Stimulated activated CD4-positive, alpha-beta T cell treated with anti-CD3 and anti-CD28 coated beads, Interleukin-15, amount 100 ng/mL, for 1 hour (primary cell): ENCODE measurements at places on chromosomes 5 and 9.

- no peak for DNase-seq
Measured at GRCh38 chr5:140868721-140869554, at the start of gene PCDHA11. TSS of gene PCDHA11 (plus strand) at chr5:140868957. CDS start at chr5:140869104, 147 bp downstream.

DNA sequence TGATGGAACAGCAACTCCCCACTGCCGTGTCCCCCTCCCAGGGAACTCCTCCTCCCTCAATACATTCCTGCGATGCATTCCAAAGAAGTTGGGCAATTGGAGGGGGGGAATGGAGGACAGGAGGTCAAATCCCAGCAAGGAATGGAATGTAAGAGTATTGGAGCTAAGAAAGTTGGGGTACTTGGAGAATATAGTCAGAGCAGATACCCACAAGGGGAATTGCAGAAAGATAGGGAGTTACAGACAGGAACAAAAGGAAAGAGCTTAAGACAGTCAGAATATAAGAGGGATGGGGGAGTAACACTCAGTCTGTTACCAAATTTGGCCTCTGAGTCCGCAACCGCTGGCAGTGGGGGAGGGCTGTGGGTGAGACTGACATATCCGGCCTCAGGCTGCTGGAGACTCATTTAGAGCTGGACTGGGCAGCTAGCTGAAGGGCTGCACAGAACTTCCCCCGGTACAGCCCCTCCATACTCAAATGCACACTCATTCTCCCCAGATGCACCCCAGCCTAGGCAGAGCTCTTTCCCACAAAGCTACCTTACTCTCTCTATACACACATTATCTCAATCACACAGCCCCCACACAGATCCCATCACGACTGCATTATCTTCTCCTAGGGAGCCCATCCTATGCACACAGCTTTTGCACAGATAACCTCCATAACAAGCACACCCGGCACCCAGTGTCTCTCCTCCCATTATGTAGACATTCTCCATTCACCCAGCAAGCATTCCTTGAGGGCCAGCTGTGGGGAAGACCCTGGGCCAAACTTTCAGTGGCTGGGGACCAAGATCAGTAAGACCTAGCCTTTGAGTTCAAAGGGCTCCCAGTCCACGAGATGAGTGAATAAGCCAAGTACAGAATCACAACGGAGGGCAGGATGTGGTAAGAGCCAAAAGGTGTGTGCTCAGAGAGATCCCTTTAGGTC lies 3.7 kb downstream of the TLN1 start:
- DNase-seq: no peak

- DNase-seq: no peak
Measured at GRCh38 chr9:134179595-134179917, 15.2 kb upstream of the RNU6ATAC start.

GRCh38 chr5:9421884-9422283 lies 124.0 kb downstream of the SEMA5A start:
- no peak for DNase-seq

DNA sequence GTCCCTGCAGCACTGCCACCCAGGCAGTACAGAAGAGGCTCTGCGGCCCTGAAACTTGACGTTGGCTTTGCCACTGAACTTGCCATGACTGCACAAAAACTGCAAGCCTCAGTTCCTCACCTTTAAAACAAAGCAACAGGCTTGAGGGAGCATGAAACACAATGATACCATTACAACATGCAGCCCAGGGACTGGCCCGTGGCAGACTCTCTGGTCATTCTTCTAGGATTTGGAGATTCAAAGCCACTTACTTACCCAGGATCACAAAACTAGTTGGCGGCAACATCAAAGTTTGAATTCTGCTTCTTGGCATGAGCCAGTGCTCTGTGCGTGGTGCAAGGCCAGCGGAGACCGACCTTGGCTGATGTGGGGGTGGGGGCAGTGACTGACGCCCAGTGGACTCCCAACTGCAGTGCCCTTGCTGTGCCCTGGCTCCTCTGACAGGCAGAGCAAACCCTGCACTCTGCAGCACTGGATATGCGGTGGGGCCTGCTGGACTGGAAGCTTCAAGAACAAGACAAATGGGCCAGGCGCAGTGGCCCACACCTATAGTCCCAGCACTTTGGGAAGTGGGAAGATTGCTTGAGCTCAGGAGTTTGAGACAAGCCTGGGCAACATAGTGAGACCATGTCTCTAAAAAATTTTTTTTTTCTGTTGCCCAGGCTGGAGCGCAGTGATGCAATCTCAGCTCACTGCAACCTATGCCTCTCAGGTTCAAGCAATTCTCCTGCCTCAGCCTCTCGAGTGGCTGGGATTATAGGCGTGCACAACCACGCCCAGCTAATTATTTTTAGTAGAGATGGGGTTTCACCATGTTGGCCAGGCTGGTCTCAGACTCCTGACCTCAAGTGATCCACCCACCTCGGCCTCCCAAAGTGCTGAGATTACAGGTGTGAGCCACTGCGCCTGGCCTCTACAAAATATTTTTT lies 18.9 kb downstream of the SQSTM1 start:
- no peak for DNase-seq

- no peak for DNase-seq
Measured at GRCh38 chr5:81209386-81209785, 23.7 kb upstream of the CKMT2 start.

- DNase-seq: no peak
Measured at GRCh38 chr5:77946381-77947040, 170.4 kb upstream of the TBCA start.

DNA sequence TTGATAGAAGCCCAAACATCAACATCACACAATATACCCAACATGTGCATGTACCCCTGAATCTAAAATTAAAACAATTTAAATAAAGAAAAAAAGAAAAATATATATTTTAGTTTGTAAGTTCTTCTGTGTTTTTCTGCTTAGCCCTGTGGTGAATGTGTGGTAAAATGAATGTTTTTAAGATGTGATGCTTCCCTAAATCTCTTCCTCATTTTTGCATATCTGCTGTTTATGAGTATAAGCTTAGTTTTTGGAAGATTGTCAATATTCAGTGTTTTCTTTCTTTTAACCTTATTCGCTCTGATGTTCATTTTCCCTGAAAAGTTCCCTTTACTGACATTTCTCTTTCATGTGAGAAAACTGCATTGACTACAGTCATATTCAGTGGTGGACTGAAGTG lies 44.4 kb upstream of the DAB2 start:
- DNase-seq: no peak

DNA sequence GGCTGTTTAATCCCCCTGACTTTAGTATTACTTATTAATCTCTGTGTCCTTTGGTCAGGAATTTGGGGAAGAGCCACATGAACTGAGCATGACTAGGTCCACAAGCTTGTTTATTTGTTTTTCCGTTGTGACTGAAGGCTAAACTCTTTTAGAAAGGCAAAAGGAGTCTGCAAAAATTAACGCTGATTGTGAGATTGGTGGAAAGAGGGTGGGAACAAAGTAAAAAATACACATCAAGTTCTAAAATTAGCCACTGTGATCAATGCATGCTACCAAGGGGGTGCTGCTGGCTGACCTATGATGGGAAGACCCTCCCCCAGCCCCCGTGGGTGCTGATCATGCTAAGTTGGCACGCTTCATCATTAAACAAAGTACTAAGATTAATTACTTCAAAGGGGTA lies 356.8 kb downstream of the ADGRV1 start:
- no peak for DNase-seq

DNA sequence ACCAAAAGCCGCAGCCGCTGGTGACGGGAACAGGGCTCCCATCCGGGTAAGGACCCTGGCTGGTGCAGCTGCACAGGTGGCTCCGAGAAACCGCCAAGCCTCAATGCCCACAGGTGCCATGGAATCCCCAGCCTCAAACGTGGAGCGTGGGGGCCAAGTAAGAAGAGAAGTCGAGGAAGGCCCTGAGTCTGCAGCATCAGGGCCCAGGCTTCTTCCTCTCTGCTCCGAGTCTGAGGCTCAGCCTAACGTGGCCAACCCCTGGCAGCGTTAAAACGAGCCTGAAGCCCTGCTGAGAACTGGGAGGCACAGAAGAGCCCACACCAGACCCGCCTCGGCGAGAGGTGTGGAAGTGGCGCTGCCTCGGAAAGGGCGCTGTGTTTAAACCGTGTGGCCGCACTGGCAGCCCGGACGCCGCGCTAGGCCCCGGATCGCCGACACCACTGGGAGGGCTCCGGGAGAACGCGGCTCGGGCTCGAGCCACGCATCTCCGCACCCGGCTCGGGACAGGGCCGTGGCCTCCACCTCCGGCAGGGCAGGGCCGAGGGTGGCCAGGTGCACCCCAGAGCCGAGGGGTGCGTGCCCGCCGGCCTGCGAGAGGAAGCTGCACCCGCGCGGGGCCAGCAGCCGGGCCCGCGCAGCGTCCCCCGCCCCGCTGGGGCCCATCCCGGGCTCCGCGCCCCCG lies 730 bp downstream of the ZMYND19 start:
- no peak for DNase-seq

GRCh38 chr5:120463991-120464626 lies at the start of gene PRR16:
TSS of gene PRR16 (plus strand) at chr5:120464300.
- no peak for DNase-seq

GRCh38 chr9:96554801-96555566 lies 64.7 kb downstream of the CDC14B start:
- no peak for DNase-seq

GRCh38 chr9:131986576-131986975 lies 93.1 kb downstream of the MED27 start:
- DNase-seq: no peak

DNA sequence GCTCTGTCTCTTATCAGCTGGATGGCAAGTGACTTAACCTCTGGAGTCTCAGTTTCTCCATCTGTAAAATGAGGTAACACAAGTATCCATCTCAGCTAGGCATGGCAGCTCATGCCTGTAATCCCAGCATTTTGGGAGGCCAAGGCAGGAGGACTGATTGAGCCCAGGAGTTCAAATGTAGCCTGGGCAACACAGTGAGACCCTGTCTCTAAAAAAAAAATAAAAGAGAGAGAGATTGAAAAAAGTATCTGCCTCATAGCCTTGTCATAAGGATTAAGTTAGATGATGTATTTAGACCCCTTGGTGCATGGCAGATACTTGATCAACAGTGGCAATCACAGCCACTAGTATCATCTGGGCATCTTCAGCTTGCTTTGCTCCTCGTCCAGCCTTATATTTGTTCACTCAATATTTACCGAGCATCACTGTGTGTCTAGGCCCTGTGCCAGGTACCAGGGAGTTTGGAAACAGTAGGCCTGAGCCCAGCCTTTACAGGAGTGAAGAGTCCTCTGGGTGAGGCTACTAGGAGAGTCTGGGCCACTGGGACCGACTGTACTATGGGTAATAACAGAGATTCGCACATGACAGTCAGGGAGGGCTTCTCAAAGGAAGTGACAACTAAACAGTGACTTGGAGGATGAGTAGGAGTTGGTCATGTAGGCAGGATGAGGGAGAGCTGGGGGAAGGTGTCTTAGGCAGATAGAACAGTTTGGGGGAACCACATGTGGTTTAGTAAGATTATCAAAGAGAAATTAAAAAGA lies 34.2 kb downstream of the CORO2A start:
- DNase-seq: no peak

DNA sequence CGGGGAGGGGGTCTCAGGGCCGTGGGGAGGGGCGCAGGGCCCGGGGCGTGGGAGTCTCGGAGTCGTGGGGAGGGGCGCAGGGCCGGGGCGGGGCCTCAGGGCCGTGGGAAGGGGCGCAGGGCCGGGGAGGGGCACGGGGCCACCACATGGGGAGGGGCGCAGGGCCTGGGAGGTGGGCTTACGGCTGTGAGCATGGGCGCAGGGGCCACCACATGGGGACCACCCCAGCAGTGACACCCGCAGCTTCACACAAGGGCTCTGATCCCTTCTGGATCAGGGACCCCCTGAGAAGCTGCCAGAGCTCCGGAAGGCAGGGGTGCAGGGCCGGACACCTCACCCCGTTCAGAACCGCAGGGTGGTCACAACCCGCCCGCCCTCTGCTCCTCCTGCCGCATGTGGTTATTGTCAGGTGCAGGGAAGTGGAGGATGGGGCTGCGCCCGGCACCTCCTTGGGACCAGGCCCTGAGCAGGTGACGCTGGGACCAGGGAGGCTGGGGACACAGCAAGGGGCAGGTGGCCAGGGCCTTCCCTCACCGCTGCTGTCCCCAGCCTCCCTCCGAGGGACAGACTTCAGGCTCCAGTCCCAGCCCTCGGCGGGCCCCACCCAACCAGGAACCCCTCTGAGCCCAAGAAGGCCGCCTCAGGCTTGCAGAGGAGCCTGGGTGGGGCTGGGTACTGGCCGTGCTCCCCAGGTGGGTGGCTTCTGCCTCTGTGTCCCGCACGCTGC lies 53.7 kb downstream of the EXD3 start:
- DNase-seq: no peak

DNA sequence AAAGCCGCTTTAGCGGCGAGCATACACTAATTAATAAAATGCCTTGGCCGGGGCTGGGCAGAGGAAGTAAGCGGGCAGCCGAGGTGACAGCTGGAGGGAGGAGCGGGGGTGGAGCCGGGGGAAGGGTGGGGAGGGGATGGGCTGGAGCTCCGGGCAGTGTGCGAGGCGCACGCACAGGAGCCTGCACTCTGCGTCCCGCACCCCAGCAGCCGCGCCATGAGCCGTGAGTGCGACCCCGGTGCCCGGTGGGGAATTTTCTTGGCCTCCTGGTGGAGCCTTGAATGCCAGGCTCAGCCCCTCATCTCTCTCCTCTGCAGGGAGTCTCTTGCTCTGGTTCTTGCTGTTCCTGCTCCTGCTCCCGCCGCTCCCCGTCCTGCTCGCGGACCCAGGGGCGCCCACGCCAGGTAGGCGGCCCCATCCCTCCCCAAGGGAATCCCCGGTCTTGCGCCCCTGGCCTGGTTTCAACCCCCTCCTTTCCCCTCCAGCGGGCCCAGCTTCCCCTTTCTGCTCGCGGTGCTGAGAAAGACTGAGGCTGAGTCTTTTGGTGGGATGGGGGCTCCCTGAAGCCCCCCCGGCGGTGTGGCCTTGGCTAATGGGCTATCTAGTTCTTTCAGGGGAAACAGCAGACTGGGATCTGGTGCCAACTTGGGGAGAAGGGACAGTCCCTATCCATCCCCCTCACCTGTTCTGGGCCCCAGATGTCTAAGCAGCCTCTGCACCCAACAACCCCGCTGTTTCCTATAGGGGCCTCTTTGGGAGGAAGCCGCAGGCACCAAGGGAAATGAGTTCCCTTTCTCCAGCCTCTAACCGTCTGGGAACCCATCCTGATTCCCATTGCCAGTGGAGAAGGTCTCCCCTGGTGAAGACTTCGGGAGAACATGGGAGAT lies at the start of gene PTGS1:
Gene PTGS1, plus strand, starts transcription at position 156 of the 887 bp plus-strand sequence. Its CDS starts 61 bp downstream, at position 217.
- DNase-seq: no peak

DNA sequence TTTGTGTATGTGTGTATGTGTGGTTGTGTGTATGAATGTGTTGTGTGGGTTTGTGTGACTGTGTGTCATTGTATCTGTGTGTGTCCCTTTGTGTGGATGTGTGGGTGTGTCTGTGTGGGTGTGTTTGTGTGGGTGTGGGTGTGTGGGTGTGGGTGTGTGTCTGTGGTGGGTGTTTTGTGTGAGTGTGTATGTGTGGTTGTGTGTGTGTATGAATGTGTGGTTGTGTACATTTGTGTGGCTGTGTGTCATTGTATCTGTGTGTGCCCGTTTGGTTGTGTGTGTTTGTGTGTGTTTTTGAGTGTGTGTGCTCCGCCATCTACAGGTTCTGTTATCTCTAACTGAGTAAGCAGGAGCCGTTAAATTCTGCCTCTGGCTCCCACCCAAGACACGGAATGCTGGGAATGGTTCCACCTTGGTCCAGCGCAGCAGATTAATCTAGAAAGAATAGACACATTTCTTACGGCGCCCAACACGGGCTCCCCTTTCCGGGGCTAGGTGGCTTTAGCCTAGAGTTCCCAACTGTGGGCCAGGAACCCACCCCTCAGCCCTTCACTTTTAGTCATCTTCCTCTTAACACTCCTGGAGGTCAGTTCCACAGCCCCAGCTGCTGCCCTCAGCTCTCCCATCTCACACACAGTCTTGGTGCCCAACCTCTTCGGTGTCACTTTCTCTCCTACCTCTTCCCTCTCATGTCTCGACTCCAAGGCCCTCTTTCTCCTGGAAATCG lies 197.1 kb downstream of the TTLL11 start:
- DNase-seq: no peak
